Ammon's horn (tissue), 1 donor: ENCODE measurements at places on chromosomes 2 and 18.

GRCh38 chr2:211748339-211748738 is 790.3 kb downstream of the ERBB4 start:
- no peak for DNase-seq

DNA sequence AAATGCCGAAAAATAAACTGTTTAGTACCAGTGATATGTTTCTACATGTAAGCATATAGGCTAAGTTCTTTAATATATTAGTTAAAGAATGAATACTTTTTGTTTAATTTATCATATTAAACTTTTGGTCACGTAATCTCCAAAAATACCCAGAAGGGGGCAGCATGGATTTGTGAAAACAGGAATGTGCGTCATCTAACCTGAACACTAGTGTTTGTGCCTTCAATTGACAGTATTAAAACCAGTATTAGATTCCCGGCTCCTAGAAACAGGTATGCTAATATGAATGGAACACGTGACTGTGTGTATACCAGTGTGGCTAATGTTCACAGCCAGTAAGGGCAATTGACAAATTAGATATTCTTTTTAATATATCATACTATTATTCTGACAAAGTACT is 51.8 kb downstream of the WDR7 start:
- DNase-seq: peak; percentile 27

DNA sequence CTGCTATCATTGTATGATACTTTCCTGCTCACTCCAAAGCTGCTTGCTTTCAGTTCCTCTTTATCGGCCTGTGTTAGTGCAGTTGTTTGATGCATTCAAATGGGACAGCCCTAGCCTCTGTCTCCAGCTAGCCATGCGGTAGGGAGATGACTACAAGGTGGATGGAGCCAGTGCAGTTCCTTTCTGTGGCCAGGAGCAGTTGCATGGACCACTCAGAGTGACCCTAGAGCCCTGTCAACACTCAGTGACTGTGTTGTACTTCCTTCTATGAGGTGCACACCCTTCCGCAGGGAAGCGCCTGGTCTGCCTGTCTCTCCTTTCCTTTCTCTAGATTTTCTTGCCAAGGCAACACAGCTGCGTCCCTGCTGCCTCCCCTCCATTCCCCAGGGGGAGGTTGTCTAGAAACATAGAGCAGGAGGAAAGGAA is 33.8 kb downstream of the KCNS3 start:
- peak; percentile 36 for DNase-seq

DNA sequence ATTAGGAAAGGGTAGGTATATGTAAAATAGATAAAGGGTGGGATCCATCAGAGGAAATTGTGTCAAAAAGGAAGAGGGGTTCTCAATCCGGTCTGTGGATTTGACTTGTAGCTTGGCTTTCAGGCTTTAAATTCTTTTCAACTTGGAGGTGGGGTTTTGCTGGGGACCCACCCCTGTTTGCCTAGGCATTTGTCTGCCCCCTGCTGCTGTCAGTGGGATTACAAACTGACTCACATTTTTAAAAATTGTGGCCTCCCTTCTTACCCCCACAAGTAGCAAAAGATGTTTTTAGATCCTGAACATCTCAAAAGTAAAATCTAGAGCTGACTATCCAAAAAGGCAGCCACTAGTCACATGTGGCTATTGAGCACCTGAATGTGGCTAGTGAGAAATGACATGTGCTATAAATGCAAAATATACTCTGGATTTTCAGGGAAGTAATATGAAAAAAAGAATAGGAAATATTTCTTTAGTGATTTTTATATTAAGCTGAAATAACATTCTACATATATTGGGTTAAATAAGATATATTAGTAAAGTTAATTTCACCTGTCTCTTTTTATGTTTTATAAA is 178.9 kb downstream of the GFPT1 start:
- DNase-seq: no peak

GRCh38 chr2:36561237-36561944 is 36.6 kb downstream of the FEZ2 start:
- DNase-seq: peak; percentile 47

- DNase-seq: no peak
Measured at GRCh38 chr2:150872756-150873395, 385.4 kb upstream of the RND3 start.

GRCh38 chr2:68715353-68716041 is 19.1 kb upstream of the ARHGAP25 start:
- DNase-seq: peak; percentile 25

DNA sequence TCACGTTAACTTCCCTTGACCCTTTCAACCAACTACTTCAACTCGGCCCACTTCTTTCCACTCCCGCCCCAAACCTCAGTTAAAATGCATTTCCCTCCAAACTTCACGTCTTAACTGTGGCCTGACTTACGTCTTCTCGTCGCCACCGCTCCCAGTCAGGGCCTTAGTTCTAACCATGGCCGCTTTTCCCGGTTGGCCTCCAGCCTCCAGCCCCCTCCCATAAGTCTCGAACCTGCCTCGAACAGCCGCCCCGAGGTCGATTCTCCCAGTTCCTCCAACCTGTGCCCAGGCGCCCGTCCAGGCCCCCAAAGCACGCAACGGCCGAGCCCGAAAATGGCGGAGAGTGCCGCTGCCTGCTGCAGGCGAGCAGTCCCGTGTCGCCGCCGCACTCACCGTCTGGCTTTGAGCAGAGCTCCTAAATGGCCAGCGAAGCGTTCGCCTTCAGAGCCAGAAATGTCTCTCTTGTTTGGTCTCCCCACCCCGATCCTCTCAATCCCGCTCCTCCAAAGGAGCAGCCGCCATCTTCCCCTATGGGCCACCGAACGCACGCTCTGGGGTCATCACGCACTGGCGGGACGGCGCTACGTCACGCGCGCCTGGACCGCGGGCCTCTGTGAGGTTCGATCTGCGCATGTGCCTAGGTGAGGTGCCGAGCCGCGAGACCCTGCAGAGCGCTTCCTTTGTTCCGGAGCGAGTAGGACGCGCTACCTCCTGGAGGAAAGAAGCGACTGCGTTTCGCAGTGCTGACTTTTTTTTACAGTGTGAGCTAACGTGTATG is at the start of gene WDR33:
Gene WDR33, minus strand, starts transcription at position 553 of the 778 bp plus-strand sequence. CDS start 40,190 bp downstream, outside the sequence.
- DNase-seq: peak; percentile 92

GRCh38 chr2:132415915-132416722 is 486 bp upstream of the GPR39 start:
- DNase-seq: peak; percentile 49

DNA sequence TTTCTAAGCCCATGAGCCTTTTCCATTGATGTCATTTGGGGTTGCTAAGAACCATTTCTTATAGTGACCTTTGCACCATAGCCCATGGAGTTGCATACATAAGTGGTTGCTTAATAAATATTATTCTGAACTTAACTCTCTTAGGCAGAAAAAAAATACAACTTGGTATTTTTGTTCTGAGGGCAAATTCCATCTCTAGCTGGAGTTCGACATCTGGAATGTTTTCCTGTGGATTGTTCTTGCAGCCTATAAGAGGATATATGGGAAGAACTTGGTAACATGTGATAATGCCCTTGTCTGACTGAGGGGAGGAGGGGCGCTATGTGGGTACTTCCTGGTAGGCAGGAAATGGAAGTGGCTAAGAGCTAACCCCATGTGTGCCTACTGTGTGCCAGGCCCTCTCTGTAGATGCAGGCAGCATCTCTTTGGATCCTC is 20.7 kb downstream of the IGFBP2 start:
- no peak for DNase-seq

DNA sequence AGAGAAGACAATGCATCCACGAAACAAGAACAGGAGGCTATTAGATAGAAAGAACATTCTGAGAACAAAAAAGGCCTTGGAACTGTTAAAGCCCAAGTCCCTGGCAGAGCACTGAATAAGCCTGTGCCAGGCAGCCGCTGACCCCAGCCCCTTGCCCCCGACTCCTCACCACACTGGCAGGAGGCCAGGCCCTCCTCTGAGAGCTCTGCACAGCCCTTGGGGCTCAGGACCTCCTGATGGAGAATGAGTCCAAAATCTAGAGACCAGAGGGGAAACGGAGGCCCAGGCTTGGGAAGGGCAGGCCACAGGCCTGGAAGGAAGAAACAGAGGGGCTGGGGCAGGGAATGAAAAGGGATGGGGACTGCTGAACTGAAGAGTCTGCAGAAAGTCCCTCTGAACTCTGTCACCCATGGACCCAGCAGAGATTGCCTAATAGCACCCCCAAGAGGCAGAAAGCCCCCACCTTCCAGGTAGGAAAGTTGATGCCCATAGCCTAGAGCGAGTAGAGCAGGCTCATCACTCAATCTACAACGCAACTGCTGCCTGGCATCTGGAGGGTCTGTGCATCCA is 18.3 kb upstream of the TNS1 start:
- no peak for DNase-seq

GRCh38 chr2:28667261-28667660 is 84.4 kb upstream of the PPP1CB start:
- DNase-seq: no peak

DNA sequence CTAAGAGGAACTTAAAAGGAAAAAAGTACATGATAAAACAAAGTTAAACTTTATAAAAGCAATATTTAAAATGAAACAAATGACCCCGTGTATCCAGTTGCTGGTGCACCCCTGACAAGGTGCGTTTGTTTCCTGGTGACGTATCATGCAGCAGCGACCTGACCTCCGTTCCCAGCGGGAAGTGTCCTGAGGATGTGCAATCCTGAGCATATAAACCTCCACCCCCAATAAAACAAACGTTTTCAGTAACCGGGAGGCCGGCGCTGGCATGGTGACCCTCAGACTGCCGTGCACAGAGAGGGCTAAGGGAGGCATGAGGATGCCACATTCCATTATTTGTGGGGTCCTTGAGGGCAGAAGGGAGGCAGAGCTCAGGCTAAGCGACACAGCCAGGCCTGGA is 14.8 kb downstream of the SLC66A2 start:
- DNase-seq: no peak

DNA sequence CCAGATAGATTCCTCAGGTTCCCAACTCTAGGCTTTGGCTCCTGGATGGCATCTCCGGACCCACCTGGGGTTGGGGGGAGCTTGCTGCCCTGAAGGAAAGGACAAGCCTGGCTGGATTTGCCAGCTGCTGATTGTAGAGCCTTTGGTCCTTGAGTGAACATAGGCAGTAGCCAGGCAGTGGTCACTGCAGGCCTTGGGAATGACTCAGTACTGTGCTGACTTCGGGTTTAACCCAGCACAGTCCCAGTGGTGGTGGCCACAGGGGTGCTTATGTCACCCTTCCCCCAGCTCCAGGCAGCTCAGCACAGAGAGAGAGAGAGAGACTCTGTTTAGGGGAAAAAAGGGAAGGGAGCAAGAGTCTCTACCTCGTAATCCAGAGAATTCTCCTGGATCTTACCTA is 27.7 kb upstream of the ACTR2 start:
- DNase-seq: no peak

GRCh38 chr2:114537777-114538176 is 95.3 kb downstream of the DPP10 start:
- no peak for DNase-seq

- DNase-seq: no peak
Measured at GRCh38 chr18:1488394-1488793, 583.7 kb downstream of the ADCYAP1 start.

DNA sequence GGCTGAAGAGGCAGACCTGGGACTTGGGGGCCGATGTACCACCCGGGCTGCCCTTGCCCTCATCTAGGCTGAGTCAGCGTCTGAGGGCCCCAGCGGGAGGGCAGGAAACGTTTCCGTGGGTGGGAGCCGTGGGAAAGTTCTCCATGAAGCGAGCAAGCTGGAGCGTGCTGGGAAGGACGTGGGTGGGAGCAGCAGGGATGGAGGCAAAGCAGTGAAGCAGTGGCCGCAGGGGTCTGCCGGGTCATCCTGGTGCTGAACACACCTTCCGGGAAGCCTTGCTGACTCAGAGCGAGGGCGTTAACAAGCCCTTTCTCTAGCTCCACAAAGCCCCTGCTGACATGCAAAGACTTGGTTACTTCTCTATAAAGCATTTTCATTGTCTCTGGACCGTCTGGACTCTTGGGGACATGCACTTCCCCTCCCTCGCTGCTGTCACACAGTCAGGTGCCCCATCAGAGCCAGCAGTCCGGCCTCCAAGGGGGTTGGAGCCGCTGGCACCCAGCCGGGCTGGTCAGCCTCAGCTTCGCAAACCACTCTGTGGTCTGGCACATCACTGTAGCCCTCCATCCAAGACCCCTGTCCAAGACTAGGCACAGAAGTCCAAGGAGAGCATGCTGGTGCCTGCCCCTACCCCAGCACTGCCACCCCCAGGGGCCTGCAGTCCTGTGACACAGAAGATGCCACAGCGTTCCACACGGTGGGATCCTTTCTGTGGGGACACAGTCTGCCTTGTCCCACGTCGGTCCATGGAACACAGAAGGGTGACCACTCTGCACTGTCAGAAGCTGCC is 115.1 kb upstream of the GPC1 start:
- peak; percentile 30 for DNase-seq

- no peak for DNase-seq
Measured at GRCh38 chr2:37543999-37544557, 127.4 kb downstream of the CDC42EP3 start.

GRCh38 chr2:36672199-36672598 is 24.3 kb upstream of the VIT start:
- peak; percentile 37 for DNase-seq

DNA sequence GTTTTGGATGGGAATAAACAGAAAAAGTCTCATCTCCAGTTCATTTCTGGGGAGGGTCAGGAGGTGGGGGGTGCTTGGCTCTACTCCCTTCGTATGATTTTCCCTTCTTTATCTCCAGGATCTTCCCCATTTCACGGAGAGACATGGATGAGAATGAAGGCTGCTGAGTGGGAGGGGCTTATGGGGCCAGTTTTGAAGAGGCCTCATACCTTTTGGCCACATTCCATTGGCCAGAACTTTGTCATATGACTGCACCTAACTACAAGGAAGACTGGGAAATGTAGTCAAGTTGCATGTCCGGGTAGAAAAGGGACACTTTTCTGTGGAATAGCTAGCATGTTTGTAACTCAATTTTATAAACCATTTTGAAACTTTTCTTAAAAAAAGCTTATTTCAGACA is 117.6 kb downstream of the NEDD4L start:
- no peak for DNase-seq

DNA sequence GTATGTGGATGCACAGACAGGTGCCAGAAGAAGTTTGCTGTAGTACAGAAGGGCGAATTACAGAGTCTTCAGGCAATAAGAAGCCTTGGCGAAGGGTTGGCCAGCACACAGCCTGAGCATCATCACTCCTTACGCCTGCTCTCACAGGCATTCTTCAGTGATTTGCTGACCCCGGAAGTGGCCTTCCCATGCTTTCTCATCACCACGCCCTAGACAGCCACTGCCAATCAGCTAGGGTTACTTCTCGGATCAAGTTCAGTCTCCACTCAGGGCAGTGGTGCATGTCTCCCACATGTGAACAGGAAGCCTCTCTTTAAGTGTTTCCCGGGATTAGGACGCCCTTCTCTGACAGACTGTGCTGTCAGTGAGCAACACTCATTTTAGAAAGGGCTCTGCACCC is 81.8 kb downstream of the C1QL2 start:
- no peak for DNase-seq

GRCh38 chr2:107337209-107337898 is 451.4 kb upstream of the ST6GAL2 start:
- no peak for DNase-seq
